Left renal pelvis (tissue), 4 donors: ENCODE measurements at places on chromosomes 7 and 10. TPM values are rescaled to one million over a fixed set of nuclear protein-coding genes. Genes with fewer than 3 reads are reported as not detected.

GRCh38 chr7:136275794-136276193 lies 298.6 kb upstream of the MTPN start:
- DNase-seq, result no peak

DNA sequence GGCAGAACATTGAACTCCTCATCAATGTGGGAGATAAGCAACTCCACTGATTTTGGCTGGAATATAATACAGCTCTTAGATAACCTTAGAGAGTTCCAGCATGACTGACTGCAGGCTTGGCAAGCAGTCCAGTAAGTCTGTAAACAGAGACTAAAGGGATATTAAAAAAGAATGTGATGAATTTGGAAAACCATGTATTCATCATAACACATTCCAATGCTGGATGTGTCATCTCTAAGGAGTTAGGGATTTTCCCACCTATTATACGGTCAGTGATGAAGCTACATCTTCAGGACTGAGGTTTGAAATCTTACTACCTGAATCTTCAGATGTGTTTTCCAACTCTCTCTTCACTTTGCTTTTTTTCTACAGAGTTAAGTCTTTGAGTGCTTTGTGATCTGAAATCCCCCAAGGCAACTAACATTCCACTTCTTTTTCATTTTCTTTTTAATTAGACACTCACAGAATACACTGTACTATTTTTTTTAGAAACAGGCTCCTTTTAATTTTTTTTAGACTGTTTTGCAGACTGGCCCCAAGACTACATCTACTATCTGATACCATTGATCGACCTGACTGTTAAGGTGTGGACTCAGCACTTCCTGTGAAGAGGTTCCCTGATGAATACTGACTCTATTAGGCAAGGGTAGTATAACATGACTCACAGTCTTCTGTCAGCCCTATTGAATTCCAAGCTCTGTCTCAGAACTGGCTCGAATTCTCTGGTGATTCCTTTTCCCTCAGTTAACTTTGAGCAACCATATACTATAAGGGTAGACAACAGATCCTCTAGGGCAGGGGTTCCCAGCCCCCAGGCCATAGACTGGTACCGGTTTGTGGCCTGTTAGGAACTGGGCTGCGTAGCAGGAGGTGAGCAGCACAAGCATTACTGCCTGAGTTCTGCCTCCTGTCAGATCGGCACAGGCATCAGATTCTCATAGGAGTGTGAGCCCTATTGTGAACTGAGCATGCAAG lies 678.2 kb downstream of the GRM8 start:
- DNase-seq, result no peak

- no peak for DNase-seq
Measured at GRCh38 chr7:89797965-89798598, 356.2 kb upstream of the STEAP1 start.

CPA4 gene
- polyA plus RNA-seq, result 0.32 TPM

GRCh38 chr7:73308074-73308664 lies 457 bp downstream of the NSUN5 start:
- no peak for DNase-seq

GNG11 gene
- polyA plus RNA-seq, result 32.2 TPM

CTAGE15 gene
- polyA plus RNA-seq, result 0.44 TPM

DNA sequence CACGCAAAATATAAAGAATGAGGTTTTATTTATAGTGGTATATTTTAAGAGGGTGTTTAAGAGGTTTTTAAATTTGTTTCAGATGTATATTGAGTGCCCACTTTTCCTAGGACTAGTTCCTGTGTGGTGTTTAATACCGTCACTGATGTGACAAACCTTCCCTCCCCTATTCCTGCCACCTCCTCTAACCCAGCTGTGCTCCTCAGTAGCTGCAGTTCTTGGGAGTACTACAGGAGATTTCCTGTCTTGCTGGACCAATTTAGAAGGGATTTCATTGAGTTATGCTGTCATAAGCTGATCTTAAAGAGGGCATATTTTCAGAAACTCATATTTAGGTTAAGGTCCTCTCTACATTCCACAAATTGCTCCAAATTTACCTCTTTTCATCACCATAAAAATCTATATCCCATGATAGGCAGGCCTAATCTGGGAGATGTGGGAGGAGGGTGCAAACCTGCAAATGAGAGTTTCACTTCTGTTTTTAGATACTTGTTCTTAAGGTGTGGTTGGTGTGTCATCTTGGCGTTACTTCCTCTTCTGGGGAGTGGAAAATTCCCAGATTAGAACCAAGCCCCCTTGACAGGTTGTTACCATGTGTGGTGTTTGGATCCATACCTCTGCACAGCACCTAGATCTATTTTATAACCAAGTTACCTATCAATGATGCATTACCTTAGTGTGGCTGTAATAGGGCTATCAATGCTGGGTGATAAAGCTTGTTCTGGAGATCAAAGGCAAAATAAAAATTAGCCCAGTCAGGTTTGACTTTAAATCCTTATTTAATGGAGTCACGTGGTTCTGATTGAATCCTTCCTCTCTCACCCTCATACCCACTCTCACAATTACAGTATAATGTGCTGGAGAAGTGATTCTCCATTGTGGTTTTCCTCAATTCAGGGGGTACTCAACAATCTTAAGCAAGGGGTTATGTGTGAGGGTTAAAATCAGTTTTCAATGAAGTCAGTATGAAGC lies 141.1 kb downstream of the CDK14 start:
- no peak for DNase-seq

GRCh38 chr7:114109304-114109703 lies 190.5 kb upstream of the PPP1R3A start:
- DNase-seq, result no peak

DNA sequence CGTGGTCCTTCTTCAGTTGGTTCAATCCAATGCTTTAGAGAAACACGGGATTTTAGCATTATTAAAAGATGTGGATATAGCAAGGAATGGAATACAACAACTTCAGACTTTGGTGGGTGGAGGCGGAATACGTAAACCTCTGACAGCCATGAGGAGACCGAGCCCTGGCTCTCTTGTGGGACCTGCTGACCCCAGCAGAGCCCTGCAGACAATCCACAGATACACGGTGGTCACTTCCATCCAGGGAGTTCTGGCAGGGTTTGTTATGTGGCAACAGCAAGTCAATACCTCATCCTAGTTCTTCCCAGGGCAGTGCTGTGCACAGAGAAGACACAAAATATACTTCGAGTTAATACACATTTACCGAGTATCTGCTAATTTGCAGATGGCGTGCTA lies 118.5 kb upstream of the DIP2C start:
- no peak for DNase-seq

DNA sequence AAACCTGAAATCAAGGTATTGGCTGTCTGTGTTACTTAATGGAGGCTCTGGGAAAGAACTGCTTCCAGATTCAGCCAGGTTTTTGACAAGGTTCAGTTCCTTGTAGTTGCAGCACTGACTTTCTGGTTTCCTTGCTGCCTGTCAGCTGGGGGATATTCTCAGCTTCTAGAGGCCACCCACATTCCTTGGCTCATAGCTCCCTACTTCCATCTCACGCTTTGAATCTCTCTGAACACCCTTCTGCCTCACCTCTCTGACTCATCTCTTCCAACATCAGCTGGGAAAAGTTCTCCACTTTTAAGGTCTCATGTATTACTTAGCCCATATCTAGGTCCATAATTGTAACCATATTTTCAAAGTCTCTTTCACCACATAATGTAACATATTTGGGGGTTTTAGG lies 22.9 kb upstream of the GPR22 start:
- DNase-seq, result no peak

DNA sequence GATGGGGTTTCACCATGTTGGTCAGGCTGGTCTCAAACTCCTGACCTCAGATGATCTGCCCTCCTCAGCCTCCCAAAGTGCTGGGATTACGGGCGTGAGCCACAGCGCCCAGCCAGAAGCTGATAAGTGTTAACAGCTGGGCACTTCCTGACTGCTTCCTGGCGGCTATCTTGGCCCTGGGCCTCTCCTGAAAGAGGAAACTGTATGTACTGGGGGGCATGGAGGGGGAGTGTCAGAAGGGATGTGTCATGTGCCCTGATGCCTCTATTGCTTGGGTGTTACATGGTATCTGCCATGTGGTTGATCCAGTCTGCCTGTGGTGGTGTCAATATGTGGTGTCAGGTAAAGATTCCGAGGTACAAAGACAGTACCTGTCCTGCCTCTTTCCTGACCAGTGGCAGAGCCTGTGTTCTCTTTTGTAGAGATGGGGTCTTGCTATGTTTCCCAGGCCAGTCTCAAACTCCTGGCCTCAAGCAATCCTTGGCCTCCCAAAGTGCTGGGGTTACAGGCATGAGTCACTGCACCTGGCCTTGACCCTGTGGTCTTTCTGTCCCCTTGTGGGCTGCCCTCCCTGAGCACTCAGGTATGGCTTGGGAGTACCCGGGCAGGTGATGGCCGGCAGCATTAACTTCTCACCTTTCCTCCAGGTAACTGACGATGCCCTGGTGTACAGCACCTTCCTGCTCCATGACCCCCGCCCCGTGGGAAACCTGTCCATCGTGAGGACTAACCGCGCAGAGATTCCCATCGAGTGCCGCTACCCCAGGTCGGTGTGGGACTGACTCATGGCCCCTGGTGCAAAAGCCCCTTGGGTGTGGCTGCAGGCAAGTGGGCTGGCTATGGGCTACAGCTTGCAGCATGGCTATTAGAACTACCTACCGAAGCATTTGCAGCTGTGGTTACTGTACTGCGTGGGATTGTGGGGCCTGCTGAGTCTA lies 4.4 kb downstream of the ZP3 start:
- no peak for DNase-seq

MMP21 gene
- 0.24 TPM for polyA plus RNA-seq

GCK gene
- 2.7 TPM for polyA plus RNA-seq

- no peak for DNase-seq
Measured at GRCh38 chr10:97791824-97792721, 20.3 kb upstream of the SFRP5 start.

GRCh38 chr10:18005781-18006456 lies 54.2 kb downstream of the SLC39A12 start:
- DNase-seq, result peak; percentile 53

DNA sequence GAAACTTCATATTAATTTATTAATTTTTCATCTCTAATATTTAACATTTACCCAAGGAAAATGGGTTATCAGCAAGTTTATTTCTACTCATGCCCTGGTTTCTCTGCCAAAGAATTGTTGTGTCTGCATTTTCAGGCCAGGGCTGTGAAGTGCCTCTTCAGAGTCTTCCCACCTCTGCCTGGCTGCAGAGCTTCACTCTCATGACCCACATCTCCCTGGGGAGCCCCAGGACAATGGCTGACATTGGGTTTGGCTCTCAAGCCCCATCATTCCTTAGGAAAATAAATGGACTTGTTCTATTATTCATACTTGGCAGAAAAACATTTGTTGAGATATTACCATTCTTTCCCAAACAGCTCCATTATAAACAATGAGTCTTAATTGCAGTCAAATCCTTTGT lies 30.3 kb downstream of the CACNA2D1 start:
- no peak for DNase-seq

GRCh38 chr7:18555968-18556367 lies 60.4 kb downstream of the HDAC9 start:
- no peak for DNase-seq

GRCh38 chr10:24453404-24453830 lies 244.5 kb downstream of the KIAA1217 start:
- no peak for DNase-seq

NUPR2 gene
- polyA plus RNA-seq, result 0.25 TPM

HSPA12A gene
- polyA plus RNA-seq, result 49.7 TPM

LIPN gene
- 0.11 TPM for polyA plus RNA-seq

DNA sequence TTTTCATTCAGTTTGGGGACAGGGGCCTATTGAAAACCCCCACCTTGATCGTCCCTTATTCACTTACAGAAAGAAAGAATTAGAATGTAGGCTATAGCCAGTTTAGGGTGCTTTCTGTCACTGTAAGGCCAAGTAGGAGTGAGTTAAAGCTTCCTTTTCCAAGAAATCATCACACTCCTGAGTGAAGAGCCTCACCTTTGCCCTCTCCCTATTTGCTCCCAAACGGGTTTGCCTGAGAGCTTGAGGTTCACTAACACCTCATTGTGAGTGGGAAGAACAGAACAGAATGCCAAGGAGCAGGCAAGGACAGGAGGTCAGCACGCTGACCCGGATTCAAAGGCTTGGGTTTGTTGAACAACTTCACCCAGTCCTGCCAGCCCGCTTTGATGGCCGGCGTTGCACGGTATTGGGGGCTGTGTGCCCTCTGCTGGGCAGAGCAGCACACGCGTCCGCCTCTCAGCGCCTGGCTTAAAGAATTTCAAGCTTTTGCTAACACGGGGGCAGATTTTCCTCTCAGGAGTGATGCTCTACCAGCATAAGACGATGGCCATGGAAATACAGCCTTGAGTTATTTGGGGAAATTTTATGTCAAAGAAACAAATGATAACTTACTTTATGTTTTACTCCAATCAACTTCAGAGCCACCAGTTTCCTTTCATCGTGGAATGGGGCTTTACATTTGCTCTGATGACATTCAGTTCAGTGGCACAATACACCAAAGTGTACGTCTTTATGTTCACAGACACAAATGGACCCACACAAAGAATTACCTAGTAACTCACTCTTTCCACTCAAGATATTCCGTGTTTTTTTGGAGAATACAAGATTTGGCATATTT lies 470.0 kb downstream of the SUGCT start:
- no peak for DNase-seq

- DNase-seq, result no peak
Measured at GRCh38 chr10:71260622-71261325, 48.4 kb downstream of the UNC5B start.
